ENCODE measurements at places on chromosomes 13 and 19.

GRCh38 chr13:35978607-35979316, 152.4 kb downstream of the DCLK1 start:
- H3K4me1 ChIP-seq = no peaks in the 10 kb centered on the region
- no peak overlapping the region for H3K27ac ChIP-seq
- no peak overlapping the region for H3K4me3 ChIP-seq
- DNase-seq = peak; percentile 83
- H3K36me3 ChIP-seq = no peaks in the 10 kb centered on the region
- no peaks in the 10 kb centered on the region for H3K27me3 ChIP-seq

DNA sequence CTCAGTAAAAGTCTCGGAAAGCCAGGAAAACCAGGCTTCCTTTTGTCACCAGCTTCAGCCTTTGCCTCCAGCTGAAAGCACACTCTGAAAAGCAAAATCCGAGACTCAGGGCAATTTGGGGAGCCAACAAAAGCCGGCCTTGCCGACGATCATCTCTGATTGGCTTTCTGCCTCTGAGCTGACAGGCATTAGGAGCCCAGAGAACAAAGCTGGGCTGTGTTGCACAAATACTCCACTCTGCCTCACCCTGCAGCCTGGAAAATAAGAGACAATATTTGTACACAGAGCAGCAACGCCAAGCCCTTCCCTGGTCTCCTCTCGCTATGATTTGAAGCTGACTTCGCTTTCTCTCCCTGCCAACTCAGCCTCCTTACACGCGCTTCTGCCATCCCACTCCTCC, 46.9 kb downstream of the CACNA1A start:
- DNase-seq = no peak
- H3K4me3 ChIP-seq = no peak overlapping the region
- H3K27me3 ChIP-seq = no peaks in the 10 kb centered on the region

- no peak for DNase-seq
- H3K36me3 ChIP-seq = no peaks in the 10 kb centered on the region
- no peak overlapping the region for H3K27ac ChIP-seq
Observed at GRCh38 chr13:43363156-43363953, 340.0 kb downstream of the DNAJC15 start.

GRCh38 chr13:80345771-80346510, 5.0 kb upstream of the SPRY2 start:
- H3K27me3 ChIP-seq = no peaks in the 10 kb centered on the region
- no peak overlapping the region for H3K27ac ChIP-seq
- H3K4me1 ChIP-seq = no peaks in the 10 kb centered on the region
- H3K4me3 ChIP-seq = no peak overlapping the region
- DNase-seq = no peak

GRCh38 chr13:27678306-27679040, 56.8 kb downstream of the POLR1D start:
- no peaks in the 10 kb centered on the region for H3K36me3 ChIP-seq
- H3K4me1 ChIP-seq = no peaks in the 10 kb centered on the region
- no peaks in the 10 kb centered on the region for H3K27me3 ChIP-seq
- no peak for DNase-seq
- no peak overlapping the region for H3K27ac ChIP-seq

Measured in Karpas-422 (cell line).